ENCODE measurements at places on chromosomes 5 and 9.
A peak's percentile ranks its signal among the peaks of the same experiment; 100 is the strongest.

GRCh38 chr5:1686016-1686802 is 113.4 kb downstream of the MRPL36 start:
- DNase-seq, result no peak

GRCh38 chr5:95892784-95893354 is 68.8 kb downstream of the ELL2 start:
- no peak for DNase-seq

DNA sequence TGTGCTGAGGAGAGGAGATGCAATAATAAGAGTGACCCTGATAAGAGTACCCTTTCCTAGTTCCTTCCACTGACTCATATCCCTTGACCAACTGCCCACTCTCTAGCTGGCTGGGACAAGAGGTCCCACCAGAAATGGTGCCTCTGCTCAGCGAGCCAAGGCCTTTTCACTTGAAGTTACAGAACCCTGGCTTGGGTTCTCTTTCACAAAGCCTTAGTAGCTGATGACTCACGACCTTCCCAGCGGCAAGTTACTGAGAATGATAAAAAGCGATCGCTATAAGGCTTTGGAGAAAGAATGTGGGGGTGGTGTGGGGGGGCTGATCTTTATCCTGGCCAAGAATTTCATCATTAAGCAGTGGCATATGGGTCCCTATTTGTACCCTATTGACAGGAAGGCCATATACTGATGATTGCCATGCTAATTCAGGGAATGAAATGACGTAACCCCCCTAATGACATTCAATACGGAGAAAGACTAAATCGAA is 90.3 kb downstream of the FBXO38 start:
- DNase-seq, result no peak

DNA sequence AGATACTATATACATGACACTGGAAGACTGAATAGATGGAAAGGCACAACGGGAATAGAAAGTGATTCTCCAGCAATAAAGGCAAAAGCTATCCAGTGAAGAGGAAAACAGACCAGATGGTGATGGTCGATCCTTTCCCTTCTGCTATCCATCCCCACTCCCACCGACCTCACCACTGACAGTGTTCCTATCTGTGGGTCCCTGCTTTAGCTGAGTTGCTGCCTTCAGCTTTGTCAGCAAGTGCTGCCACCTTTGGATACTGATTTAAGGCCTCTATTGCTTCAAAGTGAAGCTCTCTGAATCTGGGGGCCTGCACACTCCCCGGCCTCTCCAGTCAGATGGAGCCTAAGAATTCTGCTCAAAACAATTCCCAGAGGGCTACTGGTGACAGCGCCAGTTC is 32.3 kb downstream of the EPB41L4A start:
- no peak for DNase-seq

- DNase-seq, result no peak
Observed at GRCh38 chr5:73444499-73445438, 3.8 kb downstream of the FOXD1 start.

DNA sequence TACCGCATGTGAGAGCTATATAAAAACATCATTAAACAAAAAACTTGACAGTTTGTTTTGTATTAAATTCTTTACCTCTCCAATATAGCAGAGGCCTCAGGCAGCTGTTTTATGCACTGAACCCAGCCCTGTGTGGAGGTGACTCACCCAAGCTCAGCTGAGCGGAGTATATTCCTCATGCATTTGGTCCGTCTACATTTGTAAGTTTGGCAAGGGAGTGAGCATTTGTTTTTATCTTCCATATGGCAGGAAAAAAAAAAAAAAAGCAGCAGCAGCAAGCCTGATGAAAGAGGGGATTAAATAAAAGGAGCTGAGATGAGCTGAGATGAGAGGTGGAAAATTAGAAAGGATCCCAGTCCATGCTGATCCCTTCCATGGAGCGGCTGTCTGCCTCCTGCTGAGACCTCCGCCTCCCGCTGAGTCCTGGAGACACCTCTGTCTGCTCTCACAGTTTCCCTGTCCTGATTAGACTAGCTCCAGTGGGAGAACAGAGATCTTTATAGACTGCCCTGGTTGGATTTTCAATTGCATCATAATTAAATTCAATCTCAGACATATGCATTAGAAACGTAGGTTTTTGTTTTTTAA is 112.0 kb upstream of the CTNND2 start:
- DNase-seq, result no peak

GRCh38 chr9:101677861-101678260 is 60.6 kb downstream of the GRIN3A start:
- peak; percentile 79 for DNase-seq

DNA sequence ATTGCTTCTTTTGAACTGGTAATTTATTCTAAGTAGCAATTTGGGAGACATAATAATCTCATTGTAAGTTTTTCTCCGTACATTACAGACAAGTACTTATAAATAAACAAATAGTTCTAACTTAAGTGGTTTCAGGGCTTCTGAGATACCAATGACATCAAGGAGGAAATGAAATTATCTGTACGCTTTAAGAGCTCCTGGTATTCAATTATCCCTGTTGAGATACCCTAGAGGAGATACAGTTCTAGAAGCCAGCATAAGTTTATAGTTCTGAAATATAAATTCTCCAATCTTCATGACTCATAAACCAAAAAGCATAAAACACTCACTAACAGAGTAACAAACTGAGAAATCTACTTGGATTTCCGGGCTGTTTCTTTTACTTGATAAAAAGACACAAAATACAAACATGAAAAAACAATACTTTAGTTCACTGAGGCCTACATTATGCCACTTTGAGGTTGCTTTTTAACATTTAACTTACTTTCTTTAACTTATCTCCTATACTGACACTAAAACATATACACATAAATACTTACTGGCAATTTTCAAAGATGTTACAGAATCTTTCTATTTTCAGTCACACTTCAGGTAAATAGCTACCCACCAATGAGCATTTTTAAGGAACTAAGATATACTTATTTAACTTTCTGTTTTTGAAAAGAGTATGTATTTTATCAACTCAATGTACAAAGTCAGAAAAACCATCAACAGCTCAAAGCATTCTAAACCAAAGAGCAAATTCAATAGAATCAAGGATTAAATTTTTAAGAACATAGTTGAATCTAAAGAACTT is 7.5 kb downstream of the DCTN4 start:
- peak; percentile 16 for DNase-seq

DNA sequence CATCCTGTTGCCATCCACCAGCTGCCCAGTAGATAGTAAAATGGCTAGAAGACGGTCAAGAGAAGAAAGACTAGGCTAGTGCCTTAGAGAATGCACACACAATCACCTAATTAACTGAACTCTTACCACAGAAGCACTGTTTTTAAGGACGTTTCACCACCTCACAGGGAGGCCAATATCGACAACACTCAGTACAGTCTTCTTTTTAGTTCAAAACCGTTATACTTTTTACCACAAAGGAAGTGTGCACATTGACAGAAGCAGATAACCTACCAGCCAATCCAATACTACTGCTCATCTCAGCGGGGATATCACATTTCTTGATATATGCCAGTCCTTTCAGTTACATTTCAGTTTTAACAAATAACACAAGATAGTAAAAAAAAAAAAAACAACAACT is 122.3 kb downstream of the GNAQ start:
- DNase-seq, result no peak

DNA sequence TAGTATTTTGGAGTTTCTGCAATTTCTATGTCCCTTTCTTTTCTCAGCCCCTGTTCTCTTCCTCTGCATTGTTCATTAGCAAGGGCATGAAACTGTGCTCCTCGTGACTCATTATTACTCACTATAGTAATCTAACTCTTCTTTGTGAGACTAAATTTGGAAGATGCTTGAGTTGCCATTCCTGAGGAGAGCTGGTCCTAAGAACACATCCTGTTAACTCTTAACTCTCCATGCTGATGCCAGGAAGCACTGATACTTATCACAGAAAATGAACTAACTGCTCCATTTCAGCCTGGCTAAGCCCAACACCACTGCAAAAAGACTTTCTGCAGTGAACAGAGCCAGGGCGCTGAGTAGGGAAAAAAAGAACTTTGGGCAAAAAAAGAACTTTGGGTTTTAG is 10.6 kb upstream of the CSNK1A1 start:
- no peak for DNase-seq

DNA sequence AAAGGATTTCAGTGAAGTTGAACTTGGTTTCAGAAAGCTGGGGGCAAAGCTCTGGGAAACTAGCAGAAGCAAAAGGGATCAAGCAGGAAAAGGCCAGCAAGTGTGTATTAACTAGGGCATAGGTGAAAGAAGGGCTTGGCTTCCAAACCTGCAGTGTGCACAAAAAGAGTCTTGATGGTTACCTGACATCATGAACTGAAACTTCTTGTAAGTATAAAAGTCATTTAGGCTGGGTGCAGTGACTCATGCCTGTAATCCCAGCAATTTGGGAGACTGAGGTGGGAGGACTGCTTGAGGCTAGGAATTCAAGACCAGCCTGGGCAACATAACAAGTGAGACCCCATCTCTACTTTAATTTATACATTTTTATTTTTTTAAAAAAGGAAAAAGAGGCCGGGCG is 216.4 kb downstream of the EPB41L4A start:
- no peak for DNase-seq

GRCh38 chr5:40551496-40552491 is 127.9 kb upstream of the PTGER4 start:
- no peak for DNase-seq

DNA sequence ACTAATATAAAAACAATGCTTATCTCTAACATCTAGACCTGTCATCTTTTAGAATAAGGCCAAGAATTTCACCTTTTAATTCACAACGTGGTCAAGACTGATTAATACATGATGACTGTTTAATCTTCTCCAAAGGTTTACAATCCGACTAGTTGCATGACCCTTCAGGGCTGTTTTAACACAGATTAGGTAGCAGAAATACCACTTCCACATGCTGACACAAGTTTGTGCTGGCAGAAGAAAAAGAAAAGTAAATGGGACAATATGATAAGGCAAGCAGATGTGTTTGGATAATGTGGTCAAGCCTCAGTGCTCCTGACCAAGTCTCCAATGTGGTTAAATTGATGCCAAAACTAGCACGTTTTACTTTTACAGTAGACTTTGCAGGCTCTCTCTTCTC is 31.1 kb downstream of the SEMA6A start:
- no peak for DNase-seq
